ENCODE measurements at places on chromosomes 2 and 18.

GRCh38 chr2:203648273-203648672, 58.2 kb upstream of the CD28 start:
- peak; percentile 58 for DNase-seq

- peak; percentile 100 for DNase-seq
These were observed at the start of gene PRADC1 for GRCh38 chr2:73233154-73233931. PRADC1 (minus strand) TSS chr2:73233239; CDS start chr2:73233160, 79 bp downstream.

DNA sequence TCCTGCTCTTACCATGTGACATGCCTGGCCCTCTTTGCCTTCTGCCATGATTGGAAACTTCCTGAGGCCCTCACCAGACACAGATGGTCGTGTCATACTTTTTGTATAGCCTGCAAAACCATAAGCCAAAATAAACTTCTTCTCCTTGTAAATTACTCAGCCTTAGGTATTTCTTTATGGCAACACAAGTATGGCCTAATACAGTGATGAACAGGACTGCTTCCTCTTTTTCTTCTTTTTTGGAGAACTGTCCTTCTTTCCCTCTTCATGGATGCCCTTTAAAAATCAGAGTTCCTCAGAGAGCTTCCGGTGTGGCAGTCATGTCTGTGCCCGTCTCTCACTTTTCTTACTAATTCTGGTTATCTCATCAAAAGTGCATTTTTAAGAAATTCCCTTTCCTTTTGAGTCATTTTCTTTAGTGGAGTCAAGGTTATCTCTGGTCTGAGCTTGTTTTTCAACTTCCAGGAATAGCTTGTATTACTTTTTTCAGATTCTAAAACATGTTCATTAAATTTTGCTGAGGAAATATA, 9.2 kb upstream of the IL1A start:
- peak; percentile 62 for DNase-seq

DNA sequence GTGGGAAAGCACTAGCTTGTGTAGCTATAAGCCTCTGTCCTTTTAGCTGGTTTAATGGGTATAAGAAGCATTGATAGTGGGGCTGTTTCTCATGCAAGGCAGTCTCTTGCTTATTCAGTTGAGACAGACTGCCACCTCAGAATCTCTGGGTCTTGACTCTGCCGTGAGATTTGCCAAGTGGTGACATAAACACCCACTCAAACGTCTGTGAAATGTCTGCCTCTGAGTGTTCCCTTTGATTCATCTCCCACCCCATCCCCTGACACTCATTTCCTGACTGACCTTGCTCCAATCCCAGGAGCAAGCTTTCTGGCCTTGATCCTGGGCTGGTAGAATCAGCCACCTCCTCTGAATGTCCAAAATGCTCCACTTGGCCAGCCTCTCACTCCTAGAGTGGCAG, 141.9 kb upstream of the RBMS1 start:
- DNase-seq: peak; percentile 20

- DNase-seq: no peak
These were observed 84.9 kb downstream of the MAP4K4 start for GRCh38 chr2:101782427-101782792.

GRCh38 chr2:85522090-85522647, 16.8 kb upstream of the MAT2A start:
- no peak for DNase-seq

DNA sequence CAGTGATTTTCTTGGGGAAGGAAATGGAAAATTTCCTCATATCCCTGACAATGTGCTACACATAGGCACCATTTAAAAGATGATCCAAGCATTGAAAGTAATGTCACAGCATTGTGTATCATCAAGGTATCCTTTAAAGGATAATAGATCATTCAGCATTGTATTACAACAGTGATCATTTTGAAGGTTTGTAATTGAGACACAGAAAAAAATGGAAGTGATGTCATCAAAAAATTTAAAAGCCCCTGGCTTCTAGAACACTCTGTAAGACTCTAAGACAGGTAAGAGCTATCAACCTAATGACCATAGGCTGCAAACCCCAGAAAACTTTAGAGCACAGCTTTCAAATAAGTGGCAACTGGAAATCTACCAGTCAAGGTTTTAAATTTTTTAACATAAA, 271.4 kb downstream of the ETAA1 start:
- no peak for DNase-seq

- no peak for DNase-seq
These were observed 239.9 kb downstream of the KLHL29 start for GRCh38 chr2:23624915-23625314.
